Panc1 (cell line): ENCODE measurements at places on chromosomes 7 and 10.

DNA sequence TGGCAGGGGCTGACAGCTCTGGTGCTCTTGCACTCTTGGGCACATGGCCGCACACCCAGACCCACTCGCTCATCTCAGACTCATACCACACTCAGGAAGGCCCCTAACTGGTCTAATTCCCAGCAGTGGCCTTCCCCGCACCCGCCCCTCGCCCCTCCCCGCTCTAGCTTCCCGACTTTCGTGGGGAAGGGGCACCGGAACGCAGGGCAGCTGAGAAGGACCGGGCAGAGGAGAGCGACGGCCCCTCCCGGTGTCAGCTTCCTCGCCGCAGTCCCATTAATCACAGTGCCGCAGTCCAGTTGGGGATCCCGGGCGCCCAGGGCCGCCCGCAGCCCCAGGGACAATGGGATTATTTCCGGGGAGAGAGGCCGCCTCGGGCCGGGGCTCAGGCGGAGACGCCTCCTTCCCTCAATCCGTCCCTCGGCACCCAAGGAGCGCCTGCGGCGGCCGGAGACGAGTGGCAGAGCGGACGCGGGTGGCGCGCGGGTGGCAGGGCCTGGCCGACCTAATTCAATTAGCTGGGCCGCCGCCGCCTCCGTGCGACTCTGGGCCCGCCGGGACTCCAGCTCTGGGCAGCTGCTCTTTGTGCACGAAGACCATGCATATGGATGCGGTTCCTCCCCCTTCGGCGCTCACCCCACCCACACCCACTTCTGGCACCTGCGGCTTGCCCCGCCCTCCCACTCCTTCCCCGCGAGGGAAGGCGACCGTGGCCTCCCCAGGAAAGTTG lies 7.8 kb upstream of the TLX1 start:
- no peak for DNase-seq

GRCh38 chr7:48118041-48118440 lies 29.0 kb downstream of the UPP1 start:
- no peak for DNase-seq

DNA sequence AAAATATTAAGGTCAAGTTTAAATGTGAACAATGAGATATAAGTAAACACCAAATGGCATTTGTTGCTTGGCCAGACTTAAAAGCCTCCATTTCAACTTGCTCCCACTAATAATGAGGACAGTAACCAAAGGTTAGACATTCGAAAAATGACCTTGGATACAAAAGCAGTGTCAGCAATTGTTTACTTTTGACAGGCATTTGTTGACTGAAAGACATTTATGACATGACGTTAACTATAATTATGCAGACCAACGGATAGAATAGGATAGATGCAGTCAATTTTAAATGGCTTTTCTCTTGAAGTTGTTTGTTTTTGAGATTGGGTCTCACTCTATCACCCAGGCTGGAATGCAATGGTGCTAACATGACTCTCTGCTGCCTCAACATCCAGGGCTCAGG lies 6.3 kb upstream of the WNT16 start:
- no peak for DNase-seq

- no peak for DNase-seq
These were observed 12.4 kb downstream of the BCAP29 start for GRCh38 chr7:107592361-107593024.

- no peak for DNase-seq
These were observed 257.3 kb downstream of the BMPER start for GRCh38 chr7:34162677-34163076.

GRCh38 chr10:3779158-3779741 lies 5.8 kb downstream of the KLF6 start:
- no peak for DNase-seq

DNA sequence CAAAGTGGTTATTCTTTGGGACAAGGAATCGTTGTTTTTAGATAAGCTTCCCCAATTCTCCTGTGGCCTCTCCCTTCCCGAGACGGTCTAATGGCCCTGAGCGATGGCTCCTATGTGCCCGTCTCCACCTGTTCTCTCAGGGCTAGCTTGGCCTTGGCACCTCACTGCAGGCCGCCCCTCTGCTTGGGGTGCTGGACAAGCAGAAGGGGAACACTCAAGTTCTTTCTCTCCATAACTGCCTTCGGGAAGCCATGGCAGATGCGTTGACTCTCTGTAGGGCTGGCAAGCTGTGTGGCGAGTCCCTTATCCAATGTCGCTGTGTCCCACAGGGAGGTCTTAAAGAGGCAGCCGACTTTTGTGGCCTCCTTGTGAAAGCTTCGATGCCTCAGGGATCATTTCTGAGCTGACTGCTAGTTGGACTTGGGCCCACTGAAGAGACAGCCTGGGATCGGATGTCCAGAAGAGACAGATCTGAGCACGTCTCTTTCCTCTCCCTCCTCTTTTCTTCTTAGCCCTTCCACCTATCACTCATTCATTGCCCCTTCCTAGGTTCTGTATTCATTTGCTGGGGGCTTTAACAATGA lies 70.8 kb downstream of the GRK5 start:
- DNase-seq, result no peak

DNA sequence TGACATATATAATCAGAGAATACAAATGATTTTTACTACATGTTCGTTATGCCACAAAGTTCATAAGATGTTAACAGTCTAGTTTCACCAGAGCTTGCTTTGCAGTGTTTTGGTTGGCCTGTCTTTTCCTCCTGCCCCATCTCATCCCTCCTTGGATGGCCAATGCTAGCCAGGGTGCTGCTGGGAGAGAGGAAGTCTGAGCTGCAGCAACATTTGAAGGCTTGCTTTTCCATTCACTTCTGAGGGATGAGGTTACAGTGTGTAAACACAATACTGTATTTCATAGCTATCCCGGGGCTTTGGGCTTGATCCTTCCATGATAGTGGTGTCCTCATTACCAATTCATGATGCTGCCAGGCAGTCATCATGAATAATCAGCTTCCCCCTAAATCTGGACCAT lies 170.5 kb downstream of the RAB11FIP2 start:
- no peak for DNase-seq

DNA sequence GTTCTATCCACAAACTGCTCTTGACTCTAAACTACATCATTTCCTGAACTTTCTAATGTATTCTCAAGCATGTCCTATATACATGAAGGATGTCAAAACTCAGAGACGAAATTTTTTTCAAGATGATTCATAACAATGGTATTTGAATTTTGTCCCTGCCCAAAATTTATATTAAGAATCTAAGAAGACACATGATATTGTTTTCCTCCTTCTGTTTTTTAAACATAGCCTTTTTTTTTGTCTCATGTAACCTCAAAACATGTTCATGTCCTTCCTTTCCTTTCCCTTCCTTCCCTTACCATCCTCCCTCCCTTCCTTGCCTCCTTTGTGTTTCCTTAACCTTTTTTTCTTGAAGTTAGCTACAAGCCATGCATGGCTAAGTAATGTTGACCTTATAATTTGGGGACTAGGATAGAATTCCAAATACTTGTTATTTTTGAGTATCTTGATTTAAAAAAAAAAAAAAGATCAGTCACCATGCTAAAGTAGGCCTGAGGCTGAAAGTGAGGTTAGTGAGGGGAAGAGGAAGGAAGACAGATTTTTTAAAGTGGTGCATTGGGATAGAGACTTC lies 163.0 kb downstream of the SUGCT start:
- DNase-seq, result no peak

GRCh38 chr7:156889089-156889488 lies 3.9 kb downstream of the LMBR1 start:
- no peak for DNase-seq

DNA sequence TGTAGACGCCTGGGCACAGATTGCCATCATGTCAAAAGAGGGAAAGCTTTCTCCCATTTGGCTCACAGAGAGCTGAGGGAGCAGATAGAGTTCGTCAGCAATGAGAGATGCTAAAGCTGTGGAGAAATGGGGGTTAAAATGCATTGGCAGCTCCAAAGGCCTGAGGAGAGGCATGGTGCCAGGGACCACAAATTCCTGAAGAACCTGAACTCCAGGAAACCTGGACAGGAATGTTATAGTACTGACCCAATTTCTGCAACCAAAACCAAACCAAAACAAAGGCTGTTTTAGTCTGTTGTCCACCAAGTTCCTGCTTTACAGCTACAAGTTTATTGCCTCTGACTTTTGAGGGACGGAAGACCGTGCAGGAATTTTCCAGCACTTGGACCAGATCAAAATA lies 575.7 kb downstream of the REEP3 start:
- no peak for DNase-seq

- no peak for DNase-seq
These were observed 88.0 kb upstream of the NAMPT start for GRCh38 chr7:106372595-106373318.

DNA sequence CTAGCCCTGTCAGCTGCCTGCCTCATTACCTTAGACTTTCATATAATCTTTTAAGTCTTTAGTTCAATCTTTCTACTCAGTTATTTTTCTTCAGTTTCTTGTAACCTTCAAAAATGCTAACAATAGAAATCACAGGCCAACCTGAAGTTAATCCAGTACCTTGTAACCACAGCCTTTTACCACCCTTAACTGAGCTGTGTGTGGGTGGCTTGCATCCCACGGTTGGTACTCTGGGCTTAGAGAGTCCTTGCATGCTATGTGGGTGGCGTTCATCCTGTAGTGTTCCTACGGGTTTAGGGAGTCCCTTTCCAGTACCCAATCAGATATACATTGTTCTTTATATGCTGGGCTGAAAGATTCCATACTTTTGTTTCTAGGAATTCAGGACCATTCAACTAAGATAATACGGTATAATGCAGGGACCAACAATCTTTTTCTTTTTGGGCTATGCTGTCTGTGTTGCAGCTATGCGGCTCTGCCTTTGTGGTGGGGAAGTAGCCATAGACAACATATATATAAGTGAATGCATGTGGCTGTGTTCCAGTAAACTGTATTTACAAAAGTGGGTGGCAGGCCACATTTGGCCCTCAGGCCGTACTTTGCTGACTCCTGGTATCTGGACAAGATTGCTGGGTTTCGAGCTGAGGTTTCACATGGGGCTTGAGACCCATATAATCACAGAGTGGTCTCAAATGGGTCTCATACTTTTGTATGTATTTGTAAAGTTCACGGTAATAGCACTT lies 280.8 kb upstream of the LRGUK start:
- DNase-seq, result no peak

DNA sequence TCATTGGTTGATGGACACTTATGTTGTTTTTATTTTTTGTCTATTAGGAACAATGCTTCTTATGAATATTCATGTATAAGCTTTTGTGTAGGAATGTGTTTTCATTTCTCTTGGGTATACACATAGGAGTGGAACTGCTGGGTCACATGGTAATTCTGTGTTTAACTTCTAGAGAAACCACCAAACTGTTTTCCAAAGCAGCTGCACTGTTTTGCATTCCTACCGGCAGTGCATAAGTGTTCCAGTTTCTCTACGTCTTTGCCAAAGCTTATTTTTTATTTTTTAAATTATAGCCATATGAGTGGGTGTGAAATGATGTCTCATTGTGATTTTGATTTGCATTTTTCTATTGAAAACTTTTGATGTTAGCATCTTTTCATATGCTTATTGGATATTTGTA lies 51.3 kb downstream of the ADK start:
- DNase-seq, result no peak

GRCh38 chr7:125681508-125681907 lies 751.9 kb upstream of the POT1 start:
- no peak for DNase-seq

DNA sequence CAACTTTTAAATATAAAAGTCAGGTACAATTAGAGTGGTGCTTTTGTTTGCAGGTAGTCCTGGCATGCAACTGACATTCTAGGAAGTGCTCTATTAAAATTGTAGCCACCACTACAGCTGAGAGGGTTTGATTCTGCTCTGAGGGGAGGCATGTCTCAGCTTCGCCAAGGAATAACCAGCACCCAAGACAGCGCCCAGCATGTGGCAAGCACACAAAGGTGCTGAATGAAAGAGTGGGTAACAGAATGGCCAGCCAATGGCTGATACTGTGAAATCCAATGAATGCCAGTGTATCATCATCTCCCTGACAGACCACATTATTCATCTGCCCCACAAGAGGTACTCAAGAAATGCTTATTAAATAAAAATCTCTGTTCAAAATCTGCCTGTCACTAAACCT lies 6.9 kb downstream of the PARP12 start:
- DNase-seq, result no peak

DNA sequence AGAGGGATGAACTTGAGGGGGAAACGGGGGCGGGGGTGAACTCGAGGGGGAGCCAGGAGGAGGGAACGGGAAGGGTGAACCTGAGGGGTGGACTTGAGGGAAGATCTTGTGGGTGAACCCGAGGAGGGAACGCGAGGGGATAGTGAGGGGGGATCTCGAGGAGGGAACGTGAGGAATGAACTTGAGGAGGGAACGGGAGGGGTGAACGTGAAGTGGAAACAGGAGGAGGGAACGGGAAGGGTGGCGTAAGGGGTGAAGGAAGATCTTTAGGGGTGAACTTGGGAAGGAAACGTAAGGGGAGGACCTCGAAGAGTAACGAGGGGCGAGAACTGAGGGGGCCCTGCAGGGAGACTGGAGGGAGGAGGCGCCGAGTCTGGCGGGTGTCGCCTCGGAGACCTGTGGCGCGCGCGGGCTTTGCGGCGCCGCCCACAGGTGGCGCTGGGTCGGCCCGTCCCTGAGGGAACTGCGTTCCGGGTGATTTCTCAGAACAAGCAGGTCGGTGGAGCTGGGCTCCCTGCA lies 651 bp downstream of the MYO3A start:
- no peak for DNase-seq

DNA sequence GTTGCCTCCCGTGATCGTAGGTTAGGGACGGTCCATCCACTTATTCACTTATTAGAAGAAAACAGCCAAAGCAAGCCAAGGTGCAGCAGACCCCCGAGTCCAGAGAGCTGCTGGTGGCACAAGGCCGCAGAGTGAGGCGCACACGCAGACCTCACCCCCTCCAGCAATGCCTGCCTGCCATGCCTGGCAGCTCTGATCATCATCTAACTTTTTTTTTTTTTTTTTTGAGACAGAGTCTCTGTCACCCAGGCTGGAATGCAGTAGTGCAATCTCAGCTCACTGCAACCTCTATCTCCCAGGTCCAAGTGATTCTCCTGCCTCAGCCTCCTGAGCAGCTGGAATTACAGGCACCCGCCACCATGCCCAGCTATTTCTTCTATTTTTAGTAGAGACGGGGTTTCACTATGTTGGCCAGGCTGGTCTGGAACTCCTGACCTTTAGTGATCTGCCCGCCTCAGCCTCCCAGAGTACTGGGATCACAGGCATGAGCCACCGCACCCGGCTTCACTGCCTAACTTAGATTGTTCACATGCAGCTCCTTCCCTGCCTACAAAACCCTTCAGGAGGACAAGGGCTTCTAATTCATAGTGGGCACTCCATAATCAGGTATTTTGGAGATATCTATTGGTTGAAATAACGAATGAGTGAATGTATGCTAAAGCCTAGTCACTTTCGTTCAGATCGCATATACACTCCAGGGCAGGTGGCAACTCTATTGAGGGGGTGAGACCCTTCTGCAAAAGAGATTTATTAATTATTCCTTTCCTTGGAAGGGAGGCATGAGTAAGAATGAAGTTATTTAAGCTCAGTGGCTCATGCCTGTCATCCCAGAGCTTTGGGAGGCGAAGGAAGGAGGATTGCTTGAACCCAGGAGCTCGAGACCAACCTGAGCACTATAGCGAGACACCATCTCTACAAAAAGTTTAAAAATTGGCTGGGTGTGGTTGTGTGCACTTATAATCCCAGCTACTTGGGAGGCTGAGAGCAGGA lies 15.9 kb downstream of the TRIM56 start:
- no peak for DNase-seq

GRCh38 chr10:102229810-102230263 lies 3.7 kb downstream of the ELOVL3 start:
- peak; percentile 67 for DNase-seq
